ENCODE measurements at places on chromosomes 5 and 9. TPM values are rescaled to one million over a fixed set of nuclear protein-coding genes. Genes with fewer than 3 reads are reported as not detected.

ZNF883 gene
- 3.6 TPM for total RNA-seq

SMIM33 gene
- total RNA-seq, result not detected

ADAMTS2 gene
- 0.21 TPM for total RNA-seq

IFNK gene
- not detected for total RNA-seq

BAAT gene
- total RNA-seq, result not detected

Data from H4 (cell line).